Frontal cortex (tissue), 4 donors: ENCODE measurements at places on chromosomes 3 and 15. TPM values are rescaled to one million over a fixed set of nuclear protein-coding genes. Genes with fewer than 3 reads are reported as not detected.

DNA sequence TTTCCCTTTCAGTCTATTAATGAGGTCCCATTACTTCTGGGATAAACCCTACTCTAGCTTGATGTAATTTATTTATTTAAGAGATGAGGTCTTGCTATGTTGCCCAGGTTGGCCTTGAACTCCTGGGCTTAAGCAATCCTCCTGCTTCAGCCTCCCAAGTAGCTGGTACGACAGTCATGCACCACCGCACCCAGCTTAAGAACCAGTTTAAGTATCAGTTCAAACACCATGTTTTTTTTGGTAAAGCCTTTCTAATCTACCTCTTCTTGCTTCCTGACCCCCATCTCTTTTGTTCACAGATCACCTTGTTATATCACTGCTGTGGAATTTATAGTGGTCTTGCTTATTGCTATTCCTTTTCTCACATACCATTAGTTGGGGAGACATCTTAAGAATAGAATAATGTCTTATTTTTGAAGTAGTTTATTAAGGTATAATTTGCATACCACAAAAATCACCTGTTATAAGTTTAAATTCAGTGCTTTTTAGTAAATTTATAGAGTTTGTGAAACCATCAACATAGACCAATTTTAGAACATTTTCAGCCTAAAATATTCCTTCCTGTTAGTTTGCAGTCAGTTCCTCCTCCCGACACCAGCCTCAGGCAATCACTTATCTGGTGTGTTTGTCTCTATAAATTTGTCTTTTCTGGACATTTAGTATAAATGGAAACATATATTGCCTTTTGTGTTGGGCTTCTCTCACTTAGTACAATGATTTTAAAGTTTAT is 257.9 kb downstream of the PDCD6IP start:
- no peak for DNase-seq

- DNase-seq: no peak
Measured at GRCh38 chr15:98322581-98322980, 325.8 kb upstream of the IGF1R start.

- no peak for DNase-seq
Measured at GRCh38 chr3:188869628-188870027, 302.1 kb upstream of the TPRG1 start.

- no peak for DNase-seq
Measured at GRCh38 chr3:134368751-134369105, 5.5 kb downstream of the AMOTL2 start.

DNA sequence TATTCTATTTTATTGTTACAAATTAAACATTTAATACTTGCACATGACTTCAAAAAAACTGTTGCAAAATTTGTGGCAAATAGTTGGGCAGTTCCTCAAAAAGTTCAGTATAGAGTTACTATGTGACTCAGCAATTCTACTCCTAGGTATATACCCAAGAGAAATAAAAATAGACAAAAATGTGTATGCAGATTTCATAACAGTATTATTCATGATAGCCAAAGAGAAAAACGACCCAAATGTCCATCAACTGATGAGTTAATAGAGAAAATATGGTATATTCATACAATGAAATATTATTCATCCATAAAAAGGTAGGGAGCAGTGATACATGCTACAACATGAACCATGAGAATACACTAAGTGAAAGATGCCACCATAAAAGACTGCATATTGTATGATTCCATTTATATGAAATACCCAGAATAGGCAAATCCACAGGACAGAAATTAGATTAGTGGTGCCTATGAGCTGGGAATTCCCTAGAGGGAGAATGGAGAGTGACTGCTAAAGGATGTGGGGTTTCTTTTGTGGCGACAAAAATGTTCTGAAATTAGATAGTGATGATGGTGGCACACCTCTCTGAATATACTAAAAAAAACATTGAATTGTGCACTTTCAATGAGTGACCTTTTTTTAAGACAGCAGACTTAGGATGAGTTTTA is 31.6 kb upstream of the CLASP2 start:
- no peak for DNase-seq

DNA sequence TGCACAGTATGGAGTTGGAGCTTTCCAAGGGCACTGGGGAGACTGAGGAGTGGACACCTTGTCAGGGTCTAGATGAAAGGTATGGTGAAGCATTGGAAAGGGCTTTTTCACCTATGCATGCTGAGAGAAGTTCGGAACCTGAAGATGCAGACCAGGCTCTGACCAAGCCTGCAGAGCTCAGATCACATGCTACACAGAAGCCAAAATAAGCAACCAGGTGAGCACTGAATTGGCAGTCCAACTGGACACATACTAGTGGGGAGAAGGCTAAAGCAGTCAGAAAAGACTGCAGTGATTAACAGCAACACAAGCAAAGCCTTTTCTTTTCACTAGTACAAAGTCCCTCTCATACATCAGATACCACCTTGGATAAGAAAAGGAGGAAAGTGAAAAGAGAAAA is 238.3 kb upstream of the PLSCR5 start:
- no peak for DNase-seq

DNA sequence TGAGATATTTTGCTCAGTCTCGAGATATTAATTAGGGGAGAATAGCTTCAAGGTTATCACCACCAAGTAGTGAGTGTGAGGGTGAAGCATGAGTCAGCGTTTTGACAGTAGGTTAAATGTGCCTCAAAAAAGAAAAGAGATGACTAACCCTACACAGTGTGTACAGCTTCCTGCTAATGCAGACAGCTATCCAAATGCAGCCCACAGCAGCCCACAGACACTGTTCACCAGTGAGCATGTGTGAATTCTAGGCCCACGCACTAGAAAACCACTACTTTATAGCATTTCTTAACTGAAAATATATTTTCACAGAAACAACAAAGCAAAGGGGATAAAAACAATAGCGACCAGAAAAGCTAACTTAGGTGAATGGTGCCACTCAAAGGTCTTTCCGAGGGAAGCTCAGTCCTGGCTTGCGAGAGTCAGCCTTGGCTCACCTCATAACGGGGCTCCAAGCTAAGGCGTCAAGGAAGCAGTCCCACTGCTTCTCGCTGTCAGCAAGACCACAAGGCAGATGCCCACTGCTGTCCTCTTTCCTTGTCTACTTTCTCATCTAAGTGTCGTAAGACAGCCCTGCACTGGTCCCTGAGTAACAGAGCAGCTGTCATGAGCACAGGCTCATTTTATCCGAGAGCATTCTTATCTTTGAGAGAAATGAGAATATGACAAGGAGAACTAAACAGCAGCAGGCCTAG is 47.6 kb downstream of the TXNRD3 start:
- peak; percentile 20 for DNase-seq

DNA sequence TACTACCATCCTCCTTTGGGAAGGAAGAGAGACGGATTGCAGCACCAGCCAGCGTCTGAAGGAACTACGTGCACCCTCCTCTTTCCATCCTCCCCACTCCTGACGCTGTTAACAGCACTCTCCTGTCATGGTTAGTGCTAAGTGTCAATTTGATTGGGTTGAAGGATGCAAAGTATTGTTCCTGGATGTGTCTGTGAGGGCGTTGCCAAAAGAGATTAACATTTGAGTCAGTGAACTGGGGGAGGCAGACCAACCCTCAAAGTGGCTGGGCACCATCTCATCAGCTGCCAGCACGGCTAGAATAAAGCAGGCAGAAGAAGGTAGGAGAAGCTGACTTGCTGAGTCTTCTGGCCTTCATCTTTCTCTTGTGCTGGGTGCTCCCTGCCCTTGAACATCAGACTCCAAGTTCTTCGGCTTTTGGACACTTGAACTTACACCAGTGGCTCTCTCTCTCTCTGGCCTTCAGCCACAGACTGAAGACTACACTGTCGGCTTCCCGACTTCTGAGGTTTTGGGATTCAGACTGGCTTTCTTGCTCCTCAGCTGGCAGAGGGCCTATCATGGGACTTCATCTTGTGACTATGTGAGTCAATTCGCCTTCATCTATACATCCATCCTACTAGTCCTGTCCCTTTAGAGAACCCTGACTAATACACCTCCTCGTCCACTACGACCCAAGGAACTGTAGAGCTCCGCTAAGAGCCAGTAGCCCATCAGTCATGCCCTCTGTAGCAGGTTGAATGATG is 128.2 kb upstream of the HES1 start:
- no peak for DNase-seq

DNA sequence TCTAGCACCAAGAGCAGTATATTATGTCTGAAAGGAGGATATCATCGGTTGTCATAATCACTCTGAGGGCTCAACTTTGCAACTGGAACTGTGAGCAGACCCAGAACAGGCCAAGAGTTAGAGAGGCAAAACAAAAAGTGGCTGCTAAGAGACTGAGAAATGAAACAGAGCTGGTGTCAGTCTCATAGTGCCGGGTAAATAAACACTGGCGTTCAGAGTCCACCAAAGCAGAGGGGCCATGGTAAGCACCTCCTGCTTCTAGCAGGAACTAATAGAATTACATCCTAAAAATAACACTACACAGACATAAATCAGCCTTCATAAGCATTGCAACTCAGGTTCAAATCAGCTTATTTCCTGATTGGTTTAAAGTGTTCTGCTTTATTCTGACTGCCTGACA is 10.3 kb upstream of the IL12A start:
- DNase-seq: no peak

- DNase-seq: no peak
Measured at GRCh38 chr15:65914386-65914785, 45.1 kb downstream of the RAB11A start.

DNA sequence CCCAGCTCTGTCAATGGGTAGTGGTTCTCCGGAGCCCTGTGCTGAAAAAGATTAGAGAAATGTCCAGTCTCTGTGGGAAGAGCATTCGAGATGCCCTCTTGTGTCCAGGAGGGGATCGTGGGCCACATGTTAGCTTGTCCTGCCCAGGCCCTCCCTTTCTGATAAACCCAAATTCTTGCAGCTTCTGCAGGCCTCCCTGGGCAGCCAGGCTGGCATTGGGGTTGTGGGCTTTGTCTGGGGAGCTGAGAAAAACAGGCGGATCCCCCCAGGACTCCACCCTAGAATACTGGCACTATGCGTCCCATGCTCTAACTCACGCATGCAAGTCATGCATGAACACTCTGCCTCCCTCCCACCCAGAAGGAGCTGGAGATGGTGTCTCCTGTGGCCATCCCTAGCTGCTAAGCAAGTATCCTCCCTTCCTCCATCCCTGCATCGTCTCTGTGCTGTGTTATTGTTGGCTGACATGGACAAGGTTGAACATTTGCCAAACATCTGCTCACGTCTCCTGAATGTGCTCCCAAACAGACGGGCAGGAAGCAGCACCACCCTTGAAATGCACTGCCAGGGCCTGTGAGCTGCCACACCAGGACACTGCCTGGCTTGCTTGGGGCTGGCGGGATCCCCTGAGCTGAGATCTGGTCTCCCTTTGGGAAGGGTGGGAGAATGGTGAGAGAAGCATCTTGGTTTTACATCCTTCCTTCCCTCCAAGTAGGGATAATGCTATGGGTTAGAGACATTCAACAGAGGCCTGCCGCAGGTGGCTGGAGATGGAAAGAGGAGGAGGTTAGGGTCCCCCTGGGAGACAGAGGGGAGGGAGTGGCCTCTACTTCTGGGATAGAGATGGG is 26.5 kb downstream of the CFAP161 start:
- DNase-seq: no peak

GRCh38 chr3:11643201-11643603 is 513 bp downstream of the VGLL4 start:
- DNase-seq: no peak

- DNase-seq: peak; percentile 34
Measured at GRCh38 chr3:9402410-9403228, 5.2 kb downstream of the SETD5 start.

- DNase-seq: no peak
Measured at GRCh38 chr15:92471288-92471687, 77.6 kb downstream of the ST8SIA2 start.

- DNase-seq: no peak
Measured at GRCh38 chr15:57312318-57313133, 63.8 kb upstream of the CGNL1 start.

- no peak for DNase-seq
Measured at GRCh38 chr3:64381367-64381766, 156.1 kb upstream of the PRICKLE2 start.

DNA sequence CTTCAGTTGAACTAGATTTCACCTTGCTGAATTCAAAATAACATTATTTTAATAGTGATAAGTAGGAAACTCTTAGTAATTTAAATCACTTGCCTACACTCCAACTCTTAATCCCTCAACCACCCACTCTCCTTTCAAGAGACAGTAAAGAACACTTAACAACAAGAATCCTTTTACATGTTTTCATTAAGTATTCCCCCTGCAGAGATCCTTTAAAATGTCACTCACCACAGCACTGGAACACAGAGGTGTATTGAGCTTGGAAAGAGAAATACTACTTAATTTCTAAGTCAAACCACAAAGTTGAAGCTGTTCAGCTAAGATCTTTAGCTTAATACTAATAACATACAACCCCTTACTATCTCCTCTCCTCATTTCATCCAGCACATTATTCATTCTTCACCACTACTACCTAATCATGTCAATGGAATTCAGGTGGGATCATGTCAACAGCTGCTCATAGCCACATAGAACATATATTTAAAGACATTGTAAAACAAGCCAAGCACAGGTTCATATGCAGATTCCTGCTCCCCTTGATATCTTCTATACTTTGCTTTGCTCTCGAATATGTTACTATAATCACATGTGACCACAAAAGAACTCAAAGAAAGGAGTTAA is 40.5 kb downstream of the IMPG2 start:
- no peak for DNase-seq

DNA sequence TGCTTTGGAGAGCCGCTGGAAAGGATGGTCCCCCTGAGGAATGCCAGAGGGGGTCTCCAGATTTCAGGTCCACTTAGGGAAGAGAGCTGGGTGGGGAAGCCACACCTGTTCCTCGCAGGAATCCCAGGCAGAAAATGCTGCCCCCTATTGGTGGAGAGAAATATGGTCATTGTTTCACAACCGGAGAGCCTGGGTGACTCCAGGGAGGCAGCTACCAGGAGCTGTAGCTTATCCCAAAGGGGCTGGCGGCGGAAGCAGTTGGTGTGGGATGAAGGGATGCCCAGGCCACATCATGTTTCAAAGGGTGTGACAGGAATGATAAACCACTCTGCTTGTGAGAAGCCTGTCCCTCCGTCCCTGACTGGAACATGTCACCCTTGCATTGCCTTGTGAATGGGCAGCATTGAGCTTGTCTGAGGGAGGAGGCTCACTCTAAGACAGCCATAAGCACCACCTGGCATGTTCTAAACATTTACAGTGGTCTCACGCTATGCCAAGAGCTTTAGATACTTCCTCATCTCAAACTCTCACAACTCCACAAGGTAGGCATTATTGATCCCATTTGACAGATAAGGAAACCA is 34.5 kb downstream of the POMGNT2 start:
- DNase-seq: no peak

- DNase-seq: no peak
Measured at GRCh38 chr15:75227663-75228280, 26.1 kb downstream of the C15orf39 start.

GRCh38 chr15:100559330-100559729 is 30.6 kb upstream of the CERS3 start:
- no peak for DNase-seq

Gene CLDN11
- 13.9 TPM for total RNA-seq

Gene GPR27
- total RNA-seq: 43.6 TPM

Gene FES
- 3.7 TPM for total RNA-seq

Gene DAZL
- total RNA-seq: not detected

Gene DUOX1
- not detected for total RNA-seq

Gene ATXN7
- total RNA-seq: 6.9 TPM

Gene ALG1L2
- total RNA-seq: not detected

Gene ZNF80
- not detected for total RNA-seq

Gene RASGRF1
- 4.5 TPM for total RNA-seq
